ENCODE measurements at places on chromosomes 3 and 15. TPM values are rescaled to one million over a fixed set of nuclear protein-coding genes. Genes with fewer than 3 reads are reported as not detected.

PTPN23 gene
- 8.5 TPM for total RNA-seq

PTPRG gene
- total RNA-seq: 15.9 TPM

NR2E3 gene
- total RNA-seq: not detected

GOLGA8Q gene
- not detected for total RNA-seq

RAD51 gene
- 10.5 TPM for total RNA-seq

MED12L gene
- total RNA-seq: 0.15 TPM

- no peak for DNase-seq
Measured at GRCh38 chr3:22609139-22609538, 594.0 kb upstream of the UBE2E2 start.

DNA sequence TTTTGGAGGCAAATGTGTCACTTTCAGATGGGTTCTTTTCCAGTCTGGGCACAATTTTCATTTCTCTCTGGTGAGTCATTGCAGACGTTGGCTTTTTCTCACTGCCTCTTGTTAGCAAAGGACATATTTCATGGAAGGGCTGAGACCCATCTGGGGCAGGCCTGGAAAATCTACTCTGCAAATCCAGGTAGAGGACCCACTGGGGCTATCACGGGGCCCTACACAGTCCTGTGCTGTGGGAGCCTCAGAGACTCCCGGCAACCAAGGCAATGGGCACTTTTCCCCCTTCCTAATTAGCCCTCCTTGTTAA is 58.0 kb downstream of the HRH1 start:
- DNase-seq: peak; percentile 86

- no peak for DNase-seq
Measured at GRCh38 chr3:146772211-146772743, 167.1 kb upstream of the PLSCR5 start.

DNA sequence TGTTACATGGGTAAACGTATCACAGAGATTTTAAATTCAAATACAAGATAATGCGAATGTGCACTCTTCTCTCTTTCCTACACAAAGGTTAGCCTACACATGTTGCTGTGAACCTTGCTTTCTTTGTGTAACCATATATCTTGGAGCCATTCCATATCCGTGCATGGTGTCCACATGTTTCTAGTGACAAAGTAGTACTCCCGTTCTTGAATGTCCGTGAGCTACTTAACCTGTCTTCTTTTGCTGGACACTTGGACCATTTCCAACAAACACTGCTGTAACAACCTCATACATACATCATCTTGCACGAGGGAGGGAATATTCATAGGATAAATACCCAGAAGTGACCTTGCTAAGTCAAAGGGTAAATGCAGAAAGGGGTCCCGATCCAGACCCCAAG is 75.0 kb downstream of the STRIT1 start:
- DNase-seq: no peak

- DNase-seq: no peak
Measured at GRCh38 chr15:63987796-63988378, 58.4 kb downstream of the DAPK2 start.

DNA sequence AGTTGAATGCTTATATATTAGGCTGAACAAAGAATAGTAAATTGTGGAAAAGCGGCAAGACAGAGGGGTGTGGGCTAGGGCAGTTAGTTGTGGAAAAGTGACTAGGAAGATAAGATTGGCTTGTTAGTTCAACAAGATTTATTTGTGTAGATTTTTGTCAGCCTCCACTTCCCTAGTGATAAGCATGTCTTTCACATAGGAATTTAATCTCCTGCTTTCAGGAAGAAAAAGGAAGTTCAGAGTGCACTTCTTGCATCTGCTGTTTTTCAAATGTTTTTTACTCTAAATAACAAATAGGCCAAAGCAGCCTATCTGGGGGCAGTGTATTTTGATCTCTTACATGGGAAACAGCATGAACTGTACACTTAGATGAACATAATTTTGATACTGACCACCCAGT is 919.9 kb downstream of the NAALADL2 start:
- DNase-seq: no peak

- no peak for DNase-seq
Measured at GRCh38 chr3:170813266-170813665, 56.7 kb downstream of the RPL22L1 start.

- DNase-seq: peak; percentile 54
Measured at GRCh38 chr3:132659000-132659364, 627 bp downstream of the ACAD11 start.

- DNase-seq: peak; percentile 22
Measured at GRCh38 chr3:123421353-123422174, 27.3 kb downstream of the ADCY5 start.

DNA sequence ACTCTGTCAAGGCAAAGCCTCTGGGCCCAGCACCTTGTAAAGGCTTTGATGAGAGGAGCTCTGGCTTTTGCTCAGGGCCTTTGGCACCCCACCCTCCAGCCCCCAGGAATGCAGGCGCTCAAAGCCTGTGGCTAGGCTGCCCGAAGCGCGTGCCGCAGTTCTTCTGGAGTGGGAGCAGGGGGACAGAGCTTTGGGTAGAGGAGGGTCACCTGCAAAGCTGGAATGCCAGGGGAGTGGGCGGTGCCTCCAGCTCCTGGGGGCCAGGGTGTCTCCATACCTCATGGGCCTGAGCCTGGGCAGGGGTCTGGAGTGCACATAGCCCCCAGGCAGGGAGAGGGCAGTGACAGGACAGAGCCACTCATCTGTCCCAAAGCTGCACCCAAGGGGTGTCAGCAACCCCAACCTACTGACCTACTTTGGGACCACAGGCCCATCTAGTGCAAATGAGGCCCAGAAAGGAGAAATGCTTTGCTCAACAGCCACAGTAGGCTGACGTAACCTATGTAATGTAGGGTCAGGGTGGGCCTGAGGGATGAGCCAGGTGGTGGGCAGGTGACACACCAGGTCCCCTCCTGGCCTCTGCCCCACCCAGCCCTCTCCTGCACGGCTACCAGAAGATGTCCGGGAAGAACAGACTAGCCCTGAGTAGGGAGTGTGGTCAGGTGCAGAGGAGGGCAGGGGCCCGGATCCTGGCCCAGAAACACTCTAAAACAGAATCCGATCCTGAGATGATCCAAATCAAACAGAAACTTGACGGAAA is 2.2 kb upstream of the CALML4 start:
- no peak for DNase-seq

DNA sequence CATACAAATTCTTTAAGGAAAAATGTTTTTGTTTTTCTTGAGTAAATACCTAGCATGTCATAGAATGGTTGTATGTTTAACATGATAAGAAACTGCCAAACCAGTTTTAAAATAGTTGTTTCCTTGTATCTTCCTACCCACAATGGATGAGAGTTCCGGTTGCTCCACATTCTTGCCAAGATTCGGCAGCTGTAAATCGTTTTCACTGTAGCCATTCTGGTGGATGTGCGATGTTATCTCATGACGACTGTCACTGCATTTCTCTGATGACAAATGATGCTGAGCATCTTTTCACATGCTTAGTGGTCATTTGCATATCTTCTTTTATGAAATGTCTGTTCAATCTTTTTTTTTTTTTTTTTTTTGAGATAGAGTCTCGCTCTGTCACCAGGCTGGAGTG is 36.6 kb upstream of the SH3GL3 start:
- no peak for DNase-seq

GRCh38 chr3:192399767-192400166 is 327.6 kb downstream of the FGF12 start:
- no peak for DNase-seq

GRCh38 chr3:174812172-174812862 is 46.8 kb upstream of the NAALADL2 start:
- DNase-seq: no peak

- peak; percentile 86 for DNase-seq
Measured at GRCh38 chr3:156691920-156692319, 17.5 kb downstream of the TIPARP start.

DNA sequence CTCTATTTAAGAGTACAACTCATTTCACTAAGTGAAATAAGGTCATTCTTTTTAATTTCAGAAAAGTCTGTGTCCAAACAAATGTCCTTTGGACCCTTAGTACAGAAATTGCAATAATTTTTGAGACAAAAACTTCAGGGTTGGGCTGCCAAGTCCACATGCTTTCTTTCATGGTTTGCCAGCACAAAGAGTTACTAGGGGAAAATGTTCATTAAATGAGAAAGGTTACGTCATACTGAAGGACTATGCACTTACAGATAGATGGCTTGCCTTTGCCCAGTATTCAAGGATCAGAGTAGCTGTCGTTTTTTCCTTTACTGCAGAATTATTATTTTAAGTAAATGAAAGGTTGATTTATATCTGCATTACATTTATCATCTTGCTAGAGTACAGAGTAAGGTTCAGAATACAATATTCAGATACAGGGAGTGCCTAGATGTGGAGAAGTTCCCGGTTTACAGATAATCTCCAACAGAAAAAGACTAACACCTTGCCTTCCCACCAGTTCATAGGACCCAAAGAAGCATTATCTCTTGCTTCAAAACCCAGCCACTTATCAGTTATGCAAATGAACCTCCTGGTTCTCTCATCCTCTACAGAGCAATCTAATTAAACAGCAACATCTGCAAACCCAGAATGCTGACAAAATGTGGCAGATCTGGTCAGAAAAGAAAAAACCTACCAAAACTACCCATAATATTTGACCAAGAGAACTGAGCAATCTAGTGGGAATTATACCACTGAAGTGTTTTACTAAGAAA is 179.3 kb downstream of the FRMD5 start:
- DNase-seq: no peak

- DNase-seq: no peak
Measured at GRCh38 chr15:100170291-100171210, 171.2 kb downstream of the ADAMTS17 start.

DNA sequence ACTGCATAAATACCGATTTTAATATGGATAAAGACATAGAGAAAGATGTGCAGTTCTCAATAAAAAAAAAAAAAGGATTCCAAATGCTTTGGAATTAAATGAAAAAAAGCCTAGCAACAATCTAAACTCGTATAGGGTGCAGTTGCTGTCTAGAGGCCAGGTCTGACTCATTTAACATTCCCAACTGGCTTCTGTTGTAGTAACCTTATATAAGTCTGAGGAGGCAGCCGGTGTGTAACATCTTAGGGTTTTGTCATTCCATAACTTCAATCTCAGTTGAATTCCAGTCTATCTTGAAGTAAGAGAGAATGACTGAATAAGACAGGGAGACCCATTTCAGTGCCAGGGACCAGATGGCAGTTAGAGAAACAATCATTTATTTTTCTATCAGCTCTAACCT is 6.5 kb downstream of the PDCD10 start:
- peak; percentile 79 for DNase-seq

DNA sequence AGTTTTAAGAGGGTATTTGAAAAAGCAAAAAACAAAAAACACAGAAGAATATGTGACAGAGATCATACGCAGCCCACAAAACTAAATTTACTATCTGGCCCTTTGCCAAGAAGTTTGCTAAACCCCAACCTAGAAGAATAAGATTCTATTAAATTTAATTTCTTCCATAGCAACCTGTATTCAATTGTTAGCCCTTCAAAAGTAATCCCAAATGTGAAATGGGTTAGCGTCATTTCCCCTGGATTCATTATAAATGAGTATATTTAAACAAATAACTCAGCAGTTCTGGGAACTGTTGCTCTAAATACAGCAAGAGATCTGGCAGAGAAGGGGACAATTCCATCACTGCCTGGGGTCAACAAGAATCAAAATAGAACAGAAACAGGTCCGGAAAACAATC is 56.8 kb downstream of the CERS3 start:
- DNase-seq: no peak

DNA sequence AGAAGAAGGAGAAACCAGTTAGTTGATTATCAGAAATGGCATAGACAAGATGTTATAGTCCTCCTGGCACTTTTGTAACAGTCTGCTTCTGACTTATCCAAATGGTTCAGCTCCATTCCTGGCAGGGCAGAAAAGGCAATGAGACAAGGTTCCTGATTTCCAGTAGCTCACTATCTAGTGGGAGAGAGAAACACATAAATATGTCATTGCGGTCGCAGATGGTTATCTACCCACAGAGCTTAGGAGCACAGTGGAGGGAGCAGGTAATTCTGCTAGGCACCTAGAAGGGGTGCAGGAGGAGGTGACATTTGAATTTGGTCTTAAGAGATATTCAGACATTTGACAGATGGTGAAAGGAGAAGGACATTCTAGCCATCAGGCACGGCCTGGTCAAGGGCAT is 78.1 kb downstream of the TAMM41 start:
- no peak for DNase-seq

GRCh38 chr15:65215496-65215895 is 4.2 kb upstream of the CILP start:
- no peak for DNase-seq

DNA sequence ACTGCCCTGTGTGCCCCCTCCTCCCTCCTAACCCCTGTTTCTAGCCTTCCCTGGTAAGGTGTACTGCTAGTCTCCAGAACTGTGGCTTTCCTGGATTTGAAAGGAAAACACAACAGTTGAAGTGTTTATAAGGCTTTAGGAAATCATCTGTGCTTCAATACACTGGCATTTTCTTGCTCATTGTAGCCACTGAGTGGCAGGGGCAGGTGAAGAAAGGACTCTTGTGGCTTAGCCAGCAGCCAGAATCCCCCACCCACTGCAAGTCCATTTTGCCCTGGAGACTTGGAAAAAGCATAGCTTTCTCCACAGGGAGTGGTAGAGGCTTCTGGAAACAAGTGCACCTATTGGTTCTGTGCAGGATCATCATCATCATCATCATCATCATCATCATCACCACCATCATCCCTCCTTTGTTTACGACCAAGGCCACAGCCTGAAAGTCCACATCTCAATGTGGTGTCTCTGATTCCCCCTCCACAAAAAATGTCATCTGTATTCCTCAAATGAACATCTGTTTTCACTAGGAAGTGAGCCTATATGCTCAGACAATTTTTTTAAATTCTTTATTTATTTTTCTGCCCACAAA is 33.4 kb downstream of the AQP9 start:
- no peak for DNase-seq

GRCh38 chr3:60708191-60708975 is 542.9 kb downstream of the FHIT start:
- peak; percentile 18 for DNase-seq

DNA sequence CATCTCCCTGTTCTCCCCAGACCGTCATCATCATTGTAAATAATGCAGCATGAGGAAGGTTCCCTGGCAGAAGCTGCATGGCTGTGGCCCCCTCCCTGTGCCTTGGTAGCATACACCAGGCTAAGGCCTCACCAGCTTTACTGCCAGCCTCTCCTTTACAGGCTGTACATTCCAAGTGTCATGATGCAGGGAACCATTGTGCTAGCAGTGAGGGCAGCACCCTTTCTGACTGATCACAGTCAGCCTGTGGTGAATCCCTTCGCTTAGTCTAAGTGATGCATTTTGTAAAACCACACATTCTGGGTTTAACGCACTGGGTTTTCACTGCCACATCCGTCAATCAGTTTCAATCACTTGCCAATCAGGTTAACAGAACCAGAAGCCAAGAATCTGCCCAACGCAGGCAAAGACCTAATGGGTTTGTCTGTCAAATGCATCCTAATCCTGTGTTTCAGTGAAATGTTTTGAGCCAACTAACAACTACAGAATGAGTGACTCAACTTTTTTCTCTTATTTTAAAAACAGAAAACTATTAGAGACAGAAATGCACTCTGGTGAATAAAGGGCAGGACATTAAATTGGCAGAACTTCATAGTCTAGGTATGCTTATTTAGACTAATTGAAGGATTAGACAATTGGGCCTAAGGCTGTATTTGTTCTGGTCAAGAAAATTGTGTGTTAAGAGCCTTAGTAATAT is 225.9 kb upstream of the DPH6 start:
- no peak for DNase-seq

GRCh38 chr3:98743071-98743470 is 20.1 kb upstream of the ST3GAL6 start:
- DNase-seq: no peak

Measured in M059J (cell line).